ENCODE measurements at places on chromosomes 11 and 22.

DNA sequence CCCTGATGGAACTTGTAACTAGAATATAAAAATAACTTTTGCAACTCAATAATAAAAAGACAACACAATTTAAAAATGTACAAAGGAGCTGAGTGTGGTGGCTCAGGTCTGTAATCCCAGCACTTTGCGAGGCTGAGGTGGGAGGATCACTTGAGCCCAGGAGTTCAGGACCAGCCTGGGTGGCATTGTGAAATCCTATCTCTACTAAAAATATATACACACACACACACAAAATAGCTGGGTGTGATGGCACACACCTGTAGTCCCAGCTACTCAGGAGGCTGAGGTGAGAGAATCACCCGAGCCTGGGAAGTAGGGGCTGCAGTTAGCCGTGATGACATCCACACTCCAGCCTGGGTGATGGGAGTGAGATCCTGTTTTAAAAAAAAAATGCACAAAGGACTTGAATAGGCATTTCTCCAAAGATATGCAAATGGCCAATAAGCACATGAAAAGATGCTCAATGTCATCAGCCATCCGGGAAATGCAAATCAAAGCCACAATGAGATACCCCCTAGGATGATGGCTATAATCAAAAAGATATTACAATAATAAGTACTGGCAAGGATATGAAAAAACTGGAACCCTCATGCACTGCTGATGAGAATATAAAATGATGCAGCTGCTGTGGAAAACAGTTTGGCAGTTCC, 59.8 kb upstream of the SEPTIN5 start:
- DNase-seq: no peak

DNA sequence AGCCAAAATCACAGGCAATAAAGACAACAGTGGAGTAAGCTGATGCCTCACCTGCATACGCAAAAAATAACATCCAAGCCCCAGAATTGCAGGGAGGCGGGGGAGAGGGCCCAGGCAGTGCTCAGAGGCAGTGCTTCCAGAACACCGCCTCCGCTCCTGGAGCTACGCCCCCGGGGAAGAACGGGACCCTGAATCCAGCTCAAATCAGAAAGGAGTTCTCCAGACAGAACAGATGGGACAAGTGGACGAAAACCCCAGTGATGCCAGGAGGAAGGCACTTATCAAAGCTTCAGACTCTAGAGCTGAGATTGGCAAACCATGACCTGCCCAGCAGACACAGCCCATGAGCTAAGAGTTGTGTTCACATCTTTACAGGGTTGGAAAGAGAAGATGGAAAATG, 683.9 kb downstream of the TBC1D22A start:
- DNase-seq: no peak

DNA sequence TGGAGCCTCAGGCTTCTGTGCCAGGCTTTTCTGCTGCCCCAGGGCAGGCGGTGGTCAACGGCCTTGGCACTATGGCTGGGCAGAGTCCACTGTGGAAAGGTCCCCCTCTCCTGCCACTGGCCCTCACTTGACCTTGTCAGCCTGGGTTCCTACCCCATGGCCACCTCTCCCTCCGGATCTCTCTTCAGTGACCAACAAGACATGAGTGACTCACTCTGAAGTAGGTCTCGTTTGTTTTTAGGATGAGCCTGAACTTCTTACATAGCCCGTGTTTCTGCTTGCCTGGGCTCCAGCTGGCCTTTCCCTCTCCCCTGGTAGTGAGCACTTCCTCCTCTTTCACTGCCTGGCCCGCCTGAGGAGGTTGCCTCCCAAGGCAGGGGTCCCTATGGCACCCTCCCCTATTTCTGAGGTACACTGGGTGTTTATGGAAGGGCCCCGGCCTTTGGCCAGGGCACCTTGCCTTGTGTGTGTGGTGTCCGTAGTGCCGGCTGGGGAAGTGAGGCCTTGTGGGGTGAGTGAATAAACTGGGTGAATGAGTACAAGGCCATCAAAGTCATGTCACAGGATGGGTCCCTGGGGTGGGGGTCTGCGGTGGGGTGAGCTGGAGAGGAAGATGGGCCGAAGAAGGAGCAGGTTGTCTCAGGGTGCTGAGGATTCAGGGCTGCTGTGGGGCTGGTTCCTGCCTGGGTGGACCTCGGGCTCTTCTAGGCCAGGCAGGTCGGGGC, 5.0 kb downstream of the SHANK3 start:
- DNase-seq: no peak

GRCh38 chr22:32852395-32853251, 51.1 kb downstream of the TIMP3 start:
- DNase-seq: no peak

DNA sequence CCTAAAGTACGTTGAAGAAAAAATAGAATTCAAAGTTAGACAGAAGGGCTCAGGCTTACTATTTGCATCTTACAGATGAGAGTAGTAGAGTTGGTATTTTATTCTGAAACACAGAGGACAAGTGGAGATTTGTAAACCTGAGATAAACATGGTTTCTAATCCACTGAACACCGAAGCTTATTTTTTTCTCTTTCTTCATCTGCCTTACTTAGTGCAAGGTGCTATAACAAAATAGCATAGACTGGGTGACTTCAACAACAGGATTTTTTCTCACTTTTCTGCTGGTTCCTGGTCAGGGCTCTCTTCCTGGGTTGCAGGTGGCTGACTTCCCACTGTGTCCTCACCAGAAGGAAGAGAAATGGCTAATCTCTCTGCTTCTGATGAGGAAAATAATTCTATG, 2.1 kb upstream of the HBG1 start:
- DNase-seq: no peak

DNA sequence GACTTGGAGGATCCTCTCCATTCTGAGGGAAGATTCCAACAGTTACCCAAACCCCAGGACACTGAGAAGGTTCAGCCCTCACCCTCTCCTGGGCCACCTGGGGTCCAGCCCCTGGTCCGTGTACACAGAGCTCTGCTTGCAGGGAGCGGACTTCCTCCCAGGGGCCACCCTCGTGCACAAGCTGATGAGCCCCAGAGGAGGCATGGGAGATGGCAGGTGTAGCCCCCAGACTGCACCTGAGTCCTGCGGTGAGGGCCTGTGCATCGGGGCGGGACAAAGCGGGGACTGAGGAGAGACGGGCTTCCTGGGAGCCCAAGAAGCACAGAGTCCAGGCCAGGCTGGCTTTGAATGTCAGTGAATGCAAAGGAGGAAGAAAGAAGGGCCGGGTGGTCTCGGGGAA, 1374.9 kb downstream of the BRD1 start:
- DNase-seq: no peak

GRCh38 chr11:42996421-42997307, 315.1 kb upstream of the API5 start:
- no peak for DNase-seq

DNA sequence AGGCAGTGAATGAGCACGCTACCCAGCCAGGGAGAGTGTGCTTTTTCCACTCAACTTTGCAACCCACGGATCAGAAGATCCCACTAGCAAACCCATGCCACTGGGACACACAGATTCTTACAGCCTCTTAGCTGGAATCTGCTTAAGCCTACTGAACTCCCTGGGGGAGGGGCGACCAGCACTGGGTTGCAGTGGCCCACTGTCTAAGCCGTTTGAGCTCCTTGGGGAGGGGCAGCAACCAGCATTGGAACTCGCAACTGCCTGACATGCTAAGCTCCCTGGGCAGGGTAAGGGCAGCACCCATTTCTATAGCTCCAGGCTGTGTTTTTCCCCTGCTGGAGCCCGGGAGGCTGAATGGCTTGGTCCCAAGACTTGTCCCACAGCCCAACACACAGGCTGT, 99.6 kb downstream of the FAM168A start:
- DNase-seq: no peak

GRCh38 chr11:116424615-116425261, 348.0 kb downstream of the BUD13 start:
- DNase-seq: no peak

- no peak for DNase-seq
These were observed 116.9 kb downstream of the SOX6 start for GRCh38 chr11:16239141-16240105.

- DNase-seq: no peak
These were observed 16.3 kb upstream of the GNAZ start for GRCh38 chr22:23053912-23054530.

GRCh38 chr11:26348776-26349175, 16.8 kb downstream of the ANO3 start:
- no peak for DNase-seq

GRCh38 chr11:91688672-91689071, 535.9 kb upstream of the FAT3 start:
- DNase-seq: no peak

DNA sequence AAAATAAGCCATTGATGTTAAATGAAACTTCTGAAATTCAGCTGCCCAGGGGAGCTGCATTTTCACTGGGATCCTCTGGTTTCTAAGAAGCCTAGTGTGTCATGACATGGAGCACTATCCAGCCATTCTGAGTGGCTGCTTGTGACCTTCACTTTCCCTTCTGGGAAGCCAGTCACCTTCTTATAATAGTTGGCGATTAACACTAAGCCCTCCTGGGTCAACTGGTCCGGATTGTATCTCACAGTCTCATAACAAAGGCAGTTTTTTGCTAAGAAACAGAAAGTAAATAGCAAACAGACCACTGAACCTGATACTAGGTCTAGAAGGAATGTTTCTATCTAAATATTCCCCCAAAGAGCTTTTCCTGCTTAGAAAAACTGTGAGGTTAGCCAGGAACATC, 7.9 kb downstream of the CSRP3 start:
- no peak for DNase-seq

DNA sequence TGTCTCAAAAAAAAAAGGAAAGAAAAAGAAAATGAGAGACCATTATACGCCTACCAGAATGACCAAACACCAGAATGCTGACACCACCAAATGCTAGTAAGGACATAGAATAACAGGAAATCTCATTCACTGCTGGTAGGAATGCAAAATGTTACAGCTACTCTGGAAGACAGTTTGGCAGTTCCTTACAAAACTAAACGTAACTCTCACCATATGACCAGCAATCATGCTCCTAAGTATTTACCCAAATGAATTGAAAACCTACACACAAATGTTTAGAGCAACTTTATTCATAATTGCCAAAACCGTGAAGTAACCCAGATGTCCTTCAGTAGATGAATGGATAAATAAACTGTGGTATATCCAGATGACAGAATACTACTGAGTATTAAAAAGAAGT, 7.2 kb downstream of the CHKA start:
- no peak for DNase-seq

GRCh38 chr22:50656122-50657070, 16.2 kb upstream of the SHANK3 start:
- no peak for DNase-seq

DNA sequence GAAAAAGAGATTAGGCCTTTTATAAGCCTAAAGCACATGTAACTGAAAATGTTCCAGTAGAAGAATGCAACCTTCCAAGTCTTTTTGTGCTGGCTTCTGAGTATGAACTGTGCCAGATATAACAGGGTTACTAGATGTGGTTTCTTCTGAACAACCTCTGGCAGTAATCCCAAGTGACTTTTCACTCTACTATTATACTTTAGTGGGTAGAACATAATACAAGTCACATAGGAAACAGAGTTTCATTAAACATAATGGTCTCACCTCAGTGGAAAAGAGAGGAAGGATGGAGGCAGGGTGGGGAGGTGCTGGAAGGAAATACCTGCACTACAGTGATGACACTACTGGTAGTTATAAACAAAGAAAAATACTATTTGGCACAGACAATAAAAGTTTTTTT, 81.3 kb downstream of the PHF21A start:
- no peak for DNase-seq

DNA sequence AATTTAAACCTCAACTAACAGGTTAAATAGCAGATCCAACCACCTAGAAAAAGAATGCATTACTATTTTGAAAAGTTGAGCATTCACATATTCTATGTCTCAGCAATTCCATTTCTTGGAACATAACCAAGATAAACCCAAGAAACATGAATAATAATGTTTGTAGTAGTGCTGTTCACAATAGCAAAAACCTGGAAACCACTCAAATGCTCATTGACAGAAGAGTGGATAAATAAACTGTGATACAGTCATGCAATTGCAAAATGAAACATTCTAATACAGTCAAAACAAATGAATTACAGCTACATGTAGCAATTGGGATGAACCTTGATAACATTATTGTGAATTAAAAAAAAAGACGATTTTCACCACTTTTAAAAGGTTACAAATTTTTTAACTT, 162.8 kb upstream of the TMEM45B start:
- no peak for DNase-seq

GRCh38 chr22:32764330-32765131, 37.0 kb upstream of the TIMP3 start:
- DNase-seq: no peak

GRCh38 chr22:38655519-38656255, 505 bp downstream of the FAM227A start:
- no peak for DNase-seq

DNA sequence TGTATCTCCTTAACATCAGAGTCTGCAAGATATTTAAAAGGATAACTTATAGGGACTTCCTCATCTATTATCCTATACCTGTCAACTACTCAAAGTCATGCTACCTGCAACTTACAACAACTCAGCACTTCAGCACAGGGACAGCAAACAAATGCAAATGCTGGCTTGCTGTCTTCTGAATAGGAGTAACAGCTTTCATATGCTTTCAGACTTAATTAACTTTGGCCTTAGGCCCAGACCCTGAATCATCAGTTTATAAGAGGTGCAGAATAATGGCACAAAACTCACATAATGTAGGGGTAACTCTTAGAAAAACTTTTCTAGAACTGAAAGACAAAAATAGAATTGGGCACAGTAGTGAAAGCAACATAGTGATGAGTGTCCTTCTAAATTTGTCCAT, 953.4 kb downstream of the DLG2 start:
- DNase-seq: no peak

DNA sequence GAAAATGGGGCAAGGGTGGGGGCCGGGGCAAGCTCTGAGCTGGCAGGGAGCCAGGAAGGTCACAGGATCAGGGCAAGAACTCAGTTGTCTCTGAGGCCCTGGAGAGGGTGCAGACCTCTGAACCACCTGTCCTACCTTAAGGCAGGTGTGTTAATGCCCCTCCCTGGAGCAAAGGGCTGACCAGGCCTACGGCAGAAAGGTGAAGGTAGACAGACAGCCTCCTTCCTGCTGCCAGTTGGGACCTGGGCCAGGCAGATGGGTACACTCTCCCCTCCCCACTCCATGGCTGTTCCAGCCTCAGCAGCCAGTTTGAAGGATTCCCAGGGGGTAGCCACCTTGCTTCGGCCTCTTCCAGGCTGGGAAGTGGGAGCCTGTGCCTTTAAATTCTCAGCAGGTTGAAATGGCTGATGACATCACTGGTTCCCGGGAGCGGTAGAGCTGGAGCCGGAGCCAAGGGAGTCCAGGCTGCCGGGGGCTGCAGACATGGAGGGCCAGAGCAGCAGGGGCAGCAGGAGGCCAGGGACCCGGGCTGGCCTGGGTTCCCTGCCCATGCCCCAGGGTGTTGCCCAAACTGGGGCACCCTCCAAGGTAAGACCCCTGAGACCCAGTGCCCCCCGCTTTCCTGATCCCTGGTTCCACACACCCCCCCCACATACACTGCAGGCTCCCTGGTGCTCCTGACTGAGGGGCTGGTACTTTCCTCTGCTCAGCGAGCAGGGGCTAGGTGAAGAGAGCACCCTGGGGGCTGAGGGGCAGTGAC, at the start of gene INPP5J:
Gene INPP5J, plus strand, starts transcription at position 435 of the 760 bp plus-strand sequence. Its CDS starts 49 bp downstream, at position 484.
- no peak for DNase-seq

- no peak for DNase-seq
These were observed 13.7 kb upstream of the PPARA start for GRCh38 chr22:46136486-46137217.

GRCh38 chr22:19527321-19527721, 3.1 kb upstream of the CLDN5 start:
- no peak for DNase-seq

GRCh38 chr22:47091921-47092700, 329.7 kb downstream of the TBC1D22A start:
- no peak for DNase-seq

Measured in stimulated activated CD4-positive, alpha-beta T cell treated with anti-CD3 and anti-CD28 coated beads, Interleukin-1b, Interleukin-23, amount 100 ng/mL, for 1 hour (primary cell).